NCI-H446 (cell line): ENCODE measurements at places on chromosomes 6 and 20.

DNA sequence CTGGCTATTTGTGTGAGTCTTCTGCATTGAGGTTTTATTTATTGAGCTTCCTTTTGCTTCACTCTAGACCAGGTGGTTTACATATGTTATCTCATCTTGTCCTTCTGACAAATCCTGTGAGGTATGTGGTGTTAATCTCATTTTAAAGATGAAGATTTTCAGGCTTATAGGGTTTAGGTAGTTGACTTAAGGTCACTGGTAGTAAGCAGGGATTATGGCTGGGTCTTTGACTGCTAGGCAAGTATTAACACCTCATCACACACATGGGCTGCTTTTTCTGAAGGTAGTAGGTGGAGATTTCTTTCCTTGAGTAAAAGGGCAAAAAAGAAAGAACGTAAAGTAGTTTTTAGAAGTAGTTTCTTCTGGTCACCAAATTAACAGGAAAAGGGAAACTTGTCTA lies 72.6 kb downstream of the CDKAL1 start:
- peak; percentile 69 for DNase-seq

- DNase-seq, result no peak
Measured at GRCh38 chr6:156850353-156850752, 73.2 kb downstream of the ARID1B start.

DNA sequence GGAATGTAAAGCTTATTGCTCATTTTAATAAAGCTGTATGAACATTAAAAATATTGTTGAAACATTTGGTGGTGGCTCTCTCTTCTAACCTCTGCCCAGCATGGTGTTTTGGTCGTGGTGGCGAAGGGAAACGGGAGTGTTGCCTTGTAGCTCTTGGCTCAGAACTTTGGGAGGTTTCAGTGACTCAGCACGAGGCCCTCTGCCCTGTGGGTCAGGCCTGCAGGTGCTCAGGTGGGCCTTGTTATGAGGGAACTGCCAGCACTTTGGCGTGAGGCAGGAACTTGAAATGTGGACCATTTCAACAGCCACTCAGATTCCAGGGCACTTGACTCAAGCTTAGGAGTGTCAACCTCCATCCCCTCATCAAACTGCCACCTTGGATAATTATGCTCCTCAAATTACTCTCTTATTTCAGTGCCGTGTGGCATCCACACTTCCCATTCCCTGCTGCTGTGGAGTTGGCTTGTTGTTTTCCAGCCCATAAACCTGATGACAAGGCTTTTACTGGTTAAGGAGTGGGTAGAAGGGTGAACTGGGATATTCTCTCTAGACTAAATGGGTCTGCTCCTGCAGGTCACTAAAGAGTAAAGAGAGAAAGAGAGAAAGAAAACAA lies 36.3 kb downstream of the PRDM1 start:
- DNase-seq, result no peak

DNA sequence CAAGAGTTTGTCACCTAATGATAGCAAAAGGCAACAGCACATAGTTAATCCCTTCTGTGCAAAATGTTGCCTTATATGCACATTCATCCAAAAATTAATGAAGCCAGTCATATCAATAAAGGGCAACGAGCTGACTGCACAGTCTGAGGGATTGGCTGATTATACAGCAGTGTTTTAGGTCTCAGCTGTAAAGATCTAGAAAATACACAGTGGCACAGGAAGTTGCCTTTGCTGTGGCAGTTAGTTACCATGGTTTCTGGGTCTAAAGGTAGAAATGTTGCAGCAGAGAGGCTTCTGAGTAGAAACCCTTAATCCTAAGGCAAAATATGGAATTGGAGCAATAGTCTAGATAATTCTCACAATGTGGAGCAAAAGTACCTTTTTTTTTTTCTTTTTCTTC lies 89.7 kb downstream of the SMPDL3A start:
- DNase-seq, result no peak

GRCh38 chr6:117976030-117976651 lies 69.1 kb downstream of the SLC35F1 start:
- peak; percentile 33 for DNase-seq

GRCh38 chr6:93902517-93902916 lies 483.2 kb upstream of the EPHA7 start:
- DNase-seq, result no peak

GRCh38 chr6:125549202-125549884 lies 200.1 kb upstream of the HEY2 start:
- no peak for DNase-seq

GRCh38 chr20:6384380-6384779 lies 261.6 kb upstream of the FERMT1 start:
- DNase-seq, result no peak

- DNase-seq, result no peak
Measured at GRCh38 chr6:4397307-4397706, 261.9 kb upstream of the ECI2 start.

DNA sequence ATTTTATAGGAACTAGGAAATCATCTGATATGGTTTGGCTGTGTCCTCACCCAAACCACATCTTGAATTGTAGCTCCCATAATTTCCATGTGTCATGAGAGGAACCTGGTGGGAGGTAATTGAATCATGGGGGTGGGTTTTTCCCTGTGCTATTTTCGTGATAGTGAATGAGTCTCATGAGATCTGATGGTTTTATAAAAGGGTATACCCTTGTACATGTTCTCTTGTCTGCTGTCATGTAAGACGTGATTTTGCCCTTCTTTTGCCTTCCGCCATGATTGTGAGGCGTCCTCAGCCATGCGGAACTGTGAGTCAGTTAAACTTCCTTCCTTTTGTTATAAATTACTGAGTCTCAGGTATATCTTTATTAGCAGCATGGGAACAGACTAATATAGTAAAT lies 27.9 kb downstream of the EPM2A start:
- DNase-seq, result no peak

GRCh38 chr20:46121184-46121930 lies 3.2 kb downstream of the CD40 start:
- no peak for DNase-seq
